ENCODE measurements at places on chromosomes 12 and 14. TPM values are rescaled to one million over a fixed set of nuclear protein-coding genes. Genes with fewer than 3 reads are reported as not detected.

- H3K27ac ChIP-seq = peak overlapping the region; percentile 96
- no peaks in the 10 kb centered on the region for H3K36me3 ChIP-seq
- H3K4me3 ChIP-seq = peak overlapping the region; percentile 78
- H3K27me3 ChIP-seq = peaks cover 25% of the 10 kb centered on the region
- no peak for DNase-seq
- peaks cover 16% of the 10 kb centered on the region for H3K4me1 ChIP-seq
Measured at GRCh38 chr12:4270016-4270830, 3.3 kb upstream of the CCND2 start.

GRCh38 chr14:106737021-106737420, 1210.6 kb downstream of the TMEM121 start:
- no peaks in the 10 kb centered on the region for H3K27me3 ChIP-seq
- no peaks in the 10 kb centered on the region for H3K36me3 ChIP-seq
- no peaks in the 10 kb centered on the region for H3K4me1 ChIP-seq
- H3K4me3 ChIP-seq = no peak overlapping the region
- H3K27ac ChIP-seq = no peak overlapping the region
- no peak for DNase-seq

- no peaks in the 10 kb centered on the region for H3K36me3 ChIP-seq
- H3K27me3 ChIP-seq = no peaks in the 10 kb centered on the region
- H3K4me1 ChIP-seq = peaks cover 36% of the 10 kb centered on the region
- H3K27ac ChIP-seq = peak overlapping the region; percentile 56
- no peak overlapping the region for H3K4me3 ChIP-seq
Measured at GRCh38 chr12:79420146-79420618, 270.6 kb downstream of the PAWR start.

Gene RND1
- total RNA-seq = 39.1 TPM

Gene PTCSC3
- not detected for total RNA-seq

Gene NGB
- total RNA-seq = not detected

Gene FOXN4
- total RNA-seq = not detected
